ENCODE measurements at places on chromosomes 5 and 9.

GRCh38 chr5:73902327-73903051 is 276.5 kb downstream of the ARHGEF28 start:
- no peak for DNase-seq

DNA sequence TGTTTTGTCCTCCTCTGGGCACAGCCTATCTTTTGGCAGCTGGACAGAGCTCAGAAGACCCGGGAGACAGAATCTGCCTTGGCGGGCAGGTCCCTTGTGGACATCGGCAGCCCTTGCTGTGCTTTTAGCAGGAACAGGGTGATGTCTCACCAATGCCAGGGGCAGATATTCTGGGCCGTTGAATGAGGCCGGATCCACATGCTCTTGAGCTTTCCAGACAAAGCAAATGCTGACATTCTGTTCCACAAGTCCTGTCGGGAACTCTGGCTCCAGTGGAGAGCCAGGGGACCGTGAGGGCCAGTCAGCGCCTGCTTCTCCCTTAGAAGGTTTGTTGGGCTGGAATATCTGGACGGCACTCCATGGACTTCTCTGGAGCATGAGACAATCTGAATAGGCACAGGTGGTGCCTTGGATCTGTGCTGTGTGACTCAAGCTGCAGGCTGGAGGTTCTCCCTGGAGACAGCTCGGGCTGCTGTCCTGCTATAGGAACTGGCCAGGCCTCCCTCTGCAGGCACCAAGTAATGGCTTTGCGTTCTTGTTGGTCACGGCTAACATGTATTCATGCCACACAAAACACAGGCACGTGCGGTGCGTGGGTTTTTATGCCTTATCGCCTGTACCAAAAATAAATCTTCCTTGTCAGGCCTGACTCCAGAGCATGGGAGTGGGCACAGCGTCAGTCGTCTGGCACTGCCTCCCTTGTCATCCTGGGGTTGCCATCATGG is 80.3 kb downstream of the GADD45G start:
- DNase-seq: no peak

DNA sequence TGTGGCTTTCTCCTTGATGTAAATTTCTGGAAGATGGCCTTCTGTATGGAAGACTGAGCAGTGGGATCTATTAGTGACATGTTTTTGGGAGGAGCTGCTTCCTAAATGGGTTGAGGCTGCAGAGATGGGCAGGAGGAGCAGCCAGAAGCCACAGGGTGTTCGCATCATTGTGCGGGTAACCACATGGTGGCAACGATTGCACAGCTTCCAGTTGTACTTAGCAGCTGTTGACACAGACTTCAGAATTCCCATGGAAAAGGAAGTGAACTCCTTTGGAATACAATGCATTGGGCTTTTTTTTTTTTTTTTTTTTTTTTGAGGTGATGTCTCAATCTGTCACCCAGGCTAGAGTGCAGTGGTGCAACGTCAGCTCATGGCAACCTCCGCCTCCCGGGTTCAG is 297.3 kb downstream of the NR3C1 start:
- no peak for DNase-seq

DNA sequence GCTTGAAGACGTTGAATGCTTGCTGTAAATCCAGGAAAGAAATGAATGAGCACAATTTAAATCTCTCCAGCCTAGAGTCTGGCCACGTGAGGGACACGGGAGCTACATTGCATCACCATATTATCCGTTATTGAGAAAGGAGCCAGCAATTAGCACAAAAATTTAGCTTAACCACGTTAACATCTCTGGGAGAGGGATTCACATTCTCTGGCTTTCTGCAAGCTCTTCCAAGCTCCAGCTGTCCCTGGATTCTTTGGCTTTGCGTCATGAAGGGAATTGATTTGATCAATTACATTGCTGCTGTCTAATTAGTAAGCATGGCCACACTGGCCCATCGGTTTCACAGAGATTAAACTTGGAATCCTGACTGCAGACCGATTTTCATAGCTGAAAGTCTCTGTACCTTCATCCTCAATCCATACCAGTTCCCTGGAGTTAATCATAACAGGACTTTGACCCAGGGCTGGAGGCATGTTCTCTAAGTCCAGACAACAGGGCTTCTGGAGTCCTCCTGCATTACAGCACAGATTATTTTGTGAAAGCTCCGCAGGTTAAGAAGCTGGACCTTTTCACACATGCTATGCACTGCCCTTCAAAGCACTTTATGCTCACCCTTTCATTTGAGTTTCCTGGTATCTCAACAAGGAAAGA is 31.6 kb downstream of the ADRA1B start:
- DNase-seq: no peak

All from CD4-positive, alpha-beta T cell treated with Interferon alpha-2 for 1 hour (primary cell).